Renal cortex interstitium (tissue), 15 donors: ENCODE measurements at places on chromosomes 6 and 20. TPM values are rescaled to one million over a fixed set of nuclear protein-coding genes. Genes with fewer than 3 reads are reported as not detected.

- no peak for DNase-seq
Measured at GRCh38 chr6:158649289-158650143, at the start of gene SYTL3. TSS of gene SYTL3 (plus strand) at chr6:158650054. CDS start at chr6:158663269, 13,215 bp downstream.

- DNase-seq, result no peak
Measured at GRCh38 chr6:6689400-6690143, 101.1 kb downstream of the LY86 start.

DNA sequence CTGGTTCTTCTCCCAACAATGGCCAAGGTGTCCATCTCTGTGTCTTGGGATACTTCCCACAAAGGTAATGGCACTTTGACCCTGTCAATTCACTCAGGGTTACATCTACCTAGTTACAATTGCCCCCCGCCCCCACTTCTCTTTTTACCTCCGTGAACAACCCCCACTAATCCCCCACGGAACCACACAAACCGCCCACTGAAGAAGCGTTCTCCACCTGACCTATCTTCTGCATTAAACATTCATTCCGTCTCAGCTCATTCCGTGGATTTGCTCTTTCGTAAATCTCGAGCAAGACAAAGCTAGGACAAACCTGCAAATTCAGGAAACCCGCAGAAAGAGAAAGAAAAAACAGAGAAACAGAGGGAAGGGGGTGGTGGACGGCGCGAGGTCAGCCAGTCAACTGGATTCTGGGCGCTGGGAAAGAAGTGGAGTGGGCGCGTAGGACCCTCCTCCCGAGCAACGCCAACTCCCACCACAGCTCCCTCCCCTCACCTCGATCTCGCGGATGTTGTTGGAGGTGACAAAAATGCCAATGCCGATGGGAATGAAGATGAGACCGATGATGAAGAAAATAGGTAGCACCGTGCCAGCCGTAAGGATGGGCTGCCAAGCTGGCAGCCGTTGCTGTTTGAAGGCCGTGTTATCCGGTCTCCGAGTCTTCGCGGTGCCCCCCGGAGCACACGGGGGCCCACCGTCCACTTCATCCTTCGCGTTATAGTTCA is 523 bp downstream of the TMEM30A start:
- DNase-seq, result no peak

GRCh38 chr6:3392930-3393835 is 63.7 kb downstream of the SLC22A23 start:
- no peak for DNase-seq

Gene RRP36
- 62.7 TPM for polyA plus RNA-seq

Gene SYNDIG1
- polyA plus RNA-seq, result 10.6 TPM
